ENCODE measurements at places on chromosomes 11 and 22.
A peak's percentile ranks its signal among the peaks of the same experiment; 100 is the strongest.

DNA sequence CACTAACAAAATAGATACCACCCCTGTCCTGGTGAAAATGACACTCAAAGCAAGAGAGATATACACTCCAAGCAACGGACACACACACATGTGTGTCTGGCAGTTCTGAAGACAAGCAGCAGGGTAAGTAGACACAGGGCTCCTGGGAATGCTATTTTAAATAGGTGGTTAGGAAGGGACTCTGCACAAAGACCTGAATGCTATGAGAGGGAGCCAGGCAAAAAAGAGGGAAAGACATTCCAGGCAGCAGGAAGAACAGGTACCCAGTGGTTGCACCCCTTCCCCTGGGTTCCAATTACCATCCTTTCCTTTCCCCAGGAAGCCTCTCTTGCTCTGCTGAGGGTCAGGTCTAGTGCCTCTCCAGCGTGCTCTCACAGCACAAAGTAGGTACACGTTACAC is 3.0 kb downstream of the UFD1 start:
- no peak for DNase-seq

- DNase-seq = peak; percentile 95
Observed at GRCh38 chr22:24951942-24952836, at the start of gene KIAA1671. KIAA1671 (plus strand) TSS chr22:24952716; CDS start chr22:25028000, 75,284 bp downstream.

GRCh38 chr11:30016588-30017363 is at the start of gene KCNA4:
KCNA4 (minus strand) TSS chr11:30017030; CDS start chr11:30012678, 4,352 bp downstream.
- no peak for DNase-seq

GRCh38 chr11:74434528-74434927 is 32.8 kb downstream of the KCNE3 start:
- no peak for DNase-seq

DNA sequence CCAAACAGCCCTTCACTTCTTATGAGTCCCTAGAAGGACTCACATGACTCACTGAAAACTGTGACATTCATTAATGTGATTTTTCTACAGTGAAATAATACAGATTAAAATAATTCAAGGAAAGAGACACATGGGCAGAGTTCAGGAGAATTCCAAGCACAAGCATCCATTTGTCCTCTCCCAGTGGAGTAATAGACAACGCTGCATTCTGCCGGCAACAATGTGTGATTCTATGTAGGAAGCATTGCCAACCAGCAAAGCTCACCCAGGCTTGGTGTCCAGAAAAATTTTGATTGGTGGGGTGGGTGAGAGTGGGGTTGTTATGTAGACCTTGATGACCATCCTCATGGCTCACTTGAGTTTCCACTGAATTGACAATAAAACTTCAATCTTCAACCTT is 123.9 kb downstream of the VPREB1 start:
- DNase-seq = no peak

DNA sequence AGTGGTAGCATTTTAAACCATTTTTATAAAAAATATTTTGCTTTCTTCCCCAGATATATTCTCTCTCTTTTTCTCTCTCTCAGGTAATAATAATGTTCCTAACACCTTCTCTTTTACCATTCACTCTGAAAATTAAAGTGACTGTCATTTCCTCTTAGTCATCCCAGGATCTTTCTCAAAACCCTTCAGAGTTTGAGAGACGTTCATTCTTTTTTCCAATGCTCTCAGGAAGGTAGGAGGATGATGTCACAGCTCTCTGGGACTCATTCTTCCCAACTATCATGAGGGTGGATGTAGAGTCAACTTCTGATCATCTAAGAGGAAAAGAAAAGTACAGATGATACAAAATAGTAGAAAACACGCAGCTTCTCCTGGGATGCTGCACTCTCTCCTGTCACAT is 60.2 kb upstream of the CRTAM start:
- DNase-seq = no peak

DNA sequence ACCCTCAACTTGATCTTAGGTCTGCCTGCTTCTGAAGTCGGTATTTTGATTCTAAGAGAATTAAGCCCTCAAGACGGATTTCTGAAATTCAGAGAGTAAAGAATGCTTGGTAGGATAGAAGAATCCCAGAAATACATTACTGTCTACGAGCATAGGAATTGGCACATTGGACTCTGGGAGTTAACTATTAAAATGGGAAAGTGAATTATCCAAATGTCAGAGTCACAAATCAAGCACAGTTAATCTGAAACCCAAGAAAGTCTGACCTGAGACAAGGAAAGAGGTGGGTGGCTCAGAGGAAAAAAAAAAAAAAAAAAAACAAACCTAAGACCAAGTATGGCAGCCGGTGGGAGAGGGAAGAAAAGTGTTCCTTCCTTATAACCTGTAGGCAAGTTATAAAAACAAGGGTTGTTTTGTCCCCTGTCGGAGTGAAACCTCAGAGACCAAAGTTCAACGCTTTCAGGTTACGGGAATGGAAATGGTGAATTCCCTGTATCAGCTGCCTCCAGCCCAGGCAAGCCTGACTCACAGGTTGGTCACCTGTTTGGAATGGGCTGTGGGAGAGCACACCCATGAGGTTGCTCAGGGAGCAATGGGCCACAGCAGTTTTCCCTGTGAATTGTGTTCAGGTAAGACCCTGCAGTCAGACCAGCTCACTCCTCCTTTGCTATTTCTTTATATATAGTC is 139.0 kb downstream of the ETS1 start:
- no peak for DNase-seq

DNA sequence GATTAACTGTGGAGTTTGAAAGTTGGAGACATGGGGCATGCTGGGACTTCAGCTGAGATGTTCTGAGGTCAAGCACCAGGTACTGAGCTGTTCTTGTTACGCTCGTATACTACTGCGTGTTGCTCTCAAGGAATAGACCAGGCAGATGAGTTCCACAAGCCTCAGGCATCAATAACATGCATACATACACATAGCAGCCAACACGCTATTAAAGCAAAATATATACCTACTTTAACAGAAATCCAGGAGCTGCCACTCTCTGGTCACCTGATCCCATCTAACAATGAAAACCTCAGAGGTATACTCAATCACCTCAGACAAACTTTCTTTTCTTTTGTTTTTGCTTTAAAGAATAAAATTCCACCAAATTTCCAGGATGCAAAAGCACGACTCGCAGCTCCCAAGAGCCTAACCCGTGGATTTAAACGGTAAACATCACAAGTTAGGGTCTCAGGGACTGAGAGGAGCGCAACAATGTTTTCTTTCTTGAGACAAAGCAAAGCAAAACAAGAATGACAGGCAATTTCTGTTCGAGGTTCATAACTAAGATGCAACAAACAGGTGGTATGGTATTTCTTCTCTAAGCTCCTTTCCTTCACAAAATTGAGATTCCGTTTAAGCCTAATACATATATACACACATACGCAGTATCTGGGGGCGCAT is 16.5 kb downstream of the BLID start:
- DNase-seq = no peak

GRCh38 chr11:61026121-61027031 is 54.9 kb downstream of the CD6 start:
- DNase-seq = no peak

DNA sequence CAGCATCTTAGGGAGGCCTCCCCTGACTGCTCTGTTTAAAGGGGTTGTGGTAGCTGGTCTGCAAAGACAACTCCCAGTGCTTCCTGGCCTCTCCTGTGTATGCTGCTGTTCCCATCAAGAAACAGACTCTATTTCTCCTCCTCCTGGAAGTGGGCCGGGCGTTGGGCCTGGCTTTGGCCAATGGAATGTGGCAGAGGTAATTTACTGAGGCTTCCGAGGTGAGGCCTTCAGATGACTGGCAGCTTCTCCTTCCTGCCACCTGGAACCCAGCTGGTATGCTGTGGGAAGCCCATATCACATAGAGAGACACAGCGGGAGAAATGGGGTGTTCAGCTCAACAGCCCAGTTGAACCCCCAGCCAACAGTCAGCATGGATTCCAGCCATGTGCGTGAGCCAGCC is 25.1 kb upstream of the EIF3D start:
- DNase-seq = no peak

DNA sequence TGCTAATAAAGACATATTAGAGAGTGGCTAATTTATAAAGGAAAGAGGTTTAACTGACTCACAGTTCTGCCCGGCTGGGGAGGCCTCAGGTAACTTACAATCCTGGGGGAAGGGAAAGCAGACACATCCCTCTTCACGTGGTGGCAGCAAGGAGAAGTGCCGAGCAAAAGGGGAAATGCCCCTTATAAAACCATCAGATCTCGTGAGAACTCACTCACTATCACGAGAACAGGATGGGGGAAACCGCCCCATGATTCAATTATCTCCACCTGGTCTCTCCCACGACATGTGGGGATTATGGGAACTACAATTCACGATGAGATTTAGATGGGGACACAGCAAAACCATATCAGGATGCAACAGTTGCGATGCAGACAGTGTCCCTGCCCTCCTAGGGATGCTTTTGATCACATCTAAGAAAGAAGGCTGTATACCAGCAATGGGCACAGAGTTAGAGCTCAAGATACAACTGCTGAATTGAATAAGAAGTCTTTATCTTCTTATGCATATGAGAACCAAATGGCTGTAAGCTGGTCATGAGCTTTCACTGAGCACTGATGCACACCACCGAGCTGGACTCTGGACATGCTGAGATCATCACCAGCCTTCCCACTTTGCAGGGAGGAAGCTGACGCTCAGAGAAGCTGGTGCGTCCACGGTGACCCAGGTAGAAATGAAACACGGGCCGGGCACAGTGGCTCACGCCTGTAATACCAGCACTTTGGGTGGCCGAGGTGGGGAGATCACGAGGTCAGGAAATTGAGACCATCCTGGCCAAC is 255.2 kb downstream of the MN1 start:
- DNase-seq = no peak

DNA sequence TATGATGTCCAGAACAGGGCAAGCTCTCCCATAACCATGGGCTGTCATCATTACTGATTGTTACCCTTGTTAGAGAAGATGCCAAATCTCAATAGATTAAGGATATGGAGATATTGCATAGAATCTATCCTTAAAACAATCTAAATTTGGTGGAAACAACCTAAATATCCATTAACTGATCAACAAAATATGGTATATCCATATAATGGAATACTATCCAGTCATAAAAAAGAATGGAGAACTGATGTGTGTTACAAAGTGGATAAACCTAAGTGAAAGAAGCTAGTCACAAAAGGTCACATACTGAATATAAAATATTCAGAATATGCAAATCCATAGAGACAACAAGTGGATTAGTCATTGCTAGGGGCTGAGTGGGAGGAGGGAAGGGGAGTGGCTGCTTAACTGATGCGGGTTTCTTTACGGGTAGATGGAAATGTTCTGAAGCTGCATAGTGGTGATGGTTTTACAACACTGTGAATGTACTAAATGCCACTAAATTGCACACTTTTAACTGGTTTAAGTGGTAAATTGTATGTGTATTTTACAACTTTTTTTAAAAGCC is 36.1 kb upstream of the SMCO4 start:
- DNase-seq = no peak

DNA sequence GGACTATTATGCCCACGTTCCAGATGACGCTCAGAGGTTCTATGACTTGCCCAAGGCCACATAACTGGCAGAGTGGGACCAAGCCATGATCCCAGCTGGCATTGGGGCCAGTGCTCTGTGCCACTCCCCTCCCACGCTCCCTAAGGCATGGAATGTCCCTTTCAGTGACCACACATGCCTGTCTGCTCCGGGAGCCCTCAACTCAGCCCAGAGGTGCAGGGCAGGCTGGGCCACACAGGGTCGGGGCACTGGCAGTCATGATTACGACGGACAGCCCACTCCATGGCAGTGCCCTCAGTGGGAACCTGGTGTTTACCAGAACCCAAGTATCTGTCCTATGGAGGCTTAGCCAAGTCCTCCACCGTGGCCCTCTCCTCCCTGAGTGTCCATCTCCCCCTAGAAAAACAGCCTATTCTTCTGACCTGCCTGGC is 10.0 kb downstream of the RHBDD3 start:
- no peak for DNase-seq

DNA sequence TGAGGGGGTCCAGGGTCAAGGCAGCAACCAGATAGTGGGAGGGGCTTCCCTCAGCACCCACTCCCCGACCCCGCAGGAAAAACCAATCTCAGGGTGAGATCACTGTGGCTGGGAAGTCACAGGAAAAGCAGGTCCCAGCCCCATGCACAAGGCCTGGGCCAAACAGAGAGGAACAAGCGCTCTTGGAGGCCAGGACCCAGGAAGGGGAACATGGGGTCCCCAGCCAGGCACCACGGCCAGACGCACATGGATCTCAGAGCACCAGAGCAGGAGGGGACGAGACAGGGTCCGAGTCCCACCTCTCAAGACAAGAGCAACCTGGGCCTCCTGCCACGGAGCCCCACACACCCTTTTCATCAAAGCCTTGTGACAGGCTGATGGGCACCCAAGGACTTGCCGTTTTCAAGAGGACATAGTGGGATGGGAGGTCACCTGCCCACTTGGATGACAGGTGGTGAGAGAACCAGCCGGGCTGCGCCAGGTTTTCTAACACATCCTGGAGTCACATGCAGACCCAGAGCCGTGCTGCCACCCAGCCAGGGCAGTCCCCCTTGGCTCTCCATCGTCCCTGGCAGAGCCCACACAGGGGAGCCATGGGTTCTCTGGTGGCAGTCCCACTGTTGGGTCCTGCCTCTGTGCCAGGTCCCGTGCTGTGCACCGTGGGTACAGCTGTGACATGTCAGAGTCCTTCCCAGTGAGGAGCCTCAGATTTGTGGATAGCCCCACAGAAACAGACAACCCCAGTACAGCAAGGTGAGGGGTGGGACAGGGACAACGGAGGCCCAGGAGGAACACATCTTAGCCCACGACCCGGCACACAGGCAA is 13.2 kb downstream of the POLR3H start:
- DNase-seq = no peak

GRCh38 chr11:100578831-100579311 is 108.2 kb upstream of the ARHGAP42 start:
- no peak for DNase-seq

GRCh38 chr11:34988294-34989255 is 72.2 kb downstream of the PDHX start:
- no peak for DNase-seq

DNA sequence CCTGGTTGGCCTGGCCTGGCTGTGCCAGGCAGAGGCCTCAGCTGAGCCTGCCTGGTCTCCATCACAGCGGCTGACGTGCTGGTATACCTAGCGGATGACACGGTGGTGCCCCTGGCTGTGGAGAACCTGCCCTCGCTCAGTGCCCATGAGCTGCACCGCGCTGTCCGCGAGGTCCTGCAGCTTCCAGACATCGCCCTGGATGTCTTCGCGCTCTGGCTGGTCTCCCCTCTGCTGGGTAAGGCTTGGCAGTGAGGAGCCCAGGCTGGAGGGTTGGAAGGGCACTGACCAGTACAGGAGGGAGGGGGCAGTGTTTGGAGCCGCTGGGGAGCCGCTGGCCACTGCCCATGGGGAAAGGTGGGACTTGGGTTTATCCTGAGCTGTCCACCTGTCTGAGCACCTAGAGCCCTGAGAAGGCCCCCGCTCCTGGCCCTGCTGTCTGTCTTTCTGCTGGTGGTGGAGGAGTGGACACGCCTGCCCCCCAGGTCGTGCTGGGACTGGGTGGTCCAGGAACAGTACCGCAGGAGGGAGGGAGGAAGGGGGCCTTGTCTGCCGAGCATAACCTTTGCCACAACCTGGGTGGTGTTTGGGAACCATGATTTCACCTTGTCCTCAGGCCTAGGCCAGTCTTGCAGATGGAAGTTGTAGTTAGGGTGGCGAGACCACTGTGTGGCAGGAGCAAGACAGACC is 3.0 kb downstream of the FRMD8 start:
- DNase-seq = no peak
